ENCODE measurements at places on chromosomes 3 and 15. TPM values are rescaled to one million over a fixed set of nuclear protein-coding genes. Genes with fewer than 3 reads are reported as not detected.

Gene ACTC1
- 5.3 TPM for total RNA-seq

Gene RETNLB
- not detected for total RNA-seq

Gene NRROS
- 2.0 TPM for total RNA-seq

Gene ACSBG1
- 0.18 TPM for total RNA-seq

Gene SYNPR
- 13.3 TPM for total RNA-seq

Gene SCN11A
- total RNA-seq, result 1.6 TPM

Gene RMDN3
- total RNA-seq, result 23.4 TPM

Gene PCOLCE2
- total RNA-seq, result 2.2 TPM

- no peak for DNase-seq
These were observed 174.7 kb upstream of the CNTN3 start for GRCh38 chr3:74789111-74789510.

DNA sequence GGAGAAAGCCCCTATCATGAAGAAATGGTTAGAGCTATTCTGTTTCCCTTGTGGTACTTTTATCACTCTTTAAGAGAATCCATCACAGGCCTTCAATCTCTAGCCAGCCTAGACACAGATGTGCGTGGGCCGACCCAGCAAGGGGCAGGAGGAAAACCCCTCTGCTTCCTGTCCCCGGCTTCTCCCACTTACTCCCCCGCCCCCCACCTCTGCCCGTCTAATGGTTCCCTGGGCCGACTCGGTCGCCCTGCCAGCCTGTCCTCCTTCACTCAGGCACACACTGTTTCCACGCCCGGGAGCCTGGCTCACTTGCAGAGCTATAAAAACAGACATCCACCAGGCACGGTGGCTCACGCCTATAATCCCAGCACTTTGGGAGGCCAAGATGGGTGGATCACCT, 58.3 kb upstream of the TFRC start:
- no peak for DNase-seq

DNA sequence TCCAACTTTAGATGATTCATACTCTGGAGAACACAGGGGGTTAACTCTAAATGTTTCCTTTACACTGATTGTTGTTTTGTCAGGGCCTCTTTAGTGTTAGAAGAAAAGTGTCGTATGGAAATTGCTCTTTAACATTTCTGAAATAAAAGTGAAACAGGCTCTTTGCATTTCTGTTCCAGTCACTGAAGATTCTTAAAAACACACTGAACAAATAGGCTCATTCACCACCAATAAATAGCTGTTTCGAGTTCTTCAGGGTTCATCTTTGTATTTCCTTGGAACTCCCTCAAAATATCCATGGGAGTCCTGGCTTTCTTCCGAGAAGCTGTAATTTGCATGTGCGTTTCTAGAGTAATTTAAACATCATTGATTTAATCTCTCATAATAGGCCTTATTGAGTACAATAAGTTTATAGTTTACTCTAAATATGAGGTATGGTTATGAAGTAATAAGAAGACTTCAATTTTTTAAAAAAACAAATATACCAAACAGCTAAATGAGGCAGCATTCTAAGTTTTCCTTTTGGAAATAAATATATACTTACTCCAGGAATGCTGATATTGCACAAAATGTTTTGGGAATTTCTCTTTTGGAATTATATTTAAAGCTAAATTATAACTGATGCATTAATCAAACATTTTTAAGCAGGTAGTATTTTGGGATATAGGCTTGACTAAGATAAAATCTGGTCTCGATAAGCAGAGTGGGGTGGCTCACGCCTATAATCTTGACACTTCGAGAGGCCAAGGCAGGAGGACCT, 327.4 kb downstream of the EPHA3 start:
- no peak for DNase-seq

GRCh38 chr15:40471105-40471807, 472 bp downstream of the CHST14 start:
- DNase-seq, result no peak

- no peak for DNase-seq
These were observed 84.4 kb downstream of the VPS8 start for GRCh38 chr3:184896336-184896735.

DNA sequence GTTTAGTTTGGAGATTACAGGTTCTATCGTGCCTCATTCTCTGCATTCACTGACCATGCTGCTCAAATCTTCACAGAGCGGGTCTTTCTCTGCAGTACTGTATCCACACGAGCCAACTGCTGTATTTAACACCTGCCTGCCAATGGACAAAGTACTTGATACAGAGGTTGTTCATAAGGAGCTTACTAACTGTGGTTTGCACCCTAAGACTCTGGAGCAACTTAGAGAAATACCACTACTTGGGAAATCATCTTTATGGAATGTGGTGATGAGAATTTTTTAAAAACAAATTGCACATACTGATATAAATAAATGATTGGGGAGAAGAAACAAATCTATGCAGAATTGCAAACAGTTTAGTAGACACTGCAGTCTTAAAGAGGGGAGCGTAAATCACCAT, 90.0 kb downstream of the PPP2R3A start:
- no peak for DNase-seq

GRCh38 chr3:102195198-102195948, 239.4 kb upstream of the ZPLD1 start:
- no peak for DNase-seq

DNA sequence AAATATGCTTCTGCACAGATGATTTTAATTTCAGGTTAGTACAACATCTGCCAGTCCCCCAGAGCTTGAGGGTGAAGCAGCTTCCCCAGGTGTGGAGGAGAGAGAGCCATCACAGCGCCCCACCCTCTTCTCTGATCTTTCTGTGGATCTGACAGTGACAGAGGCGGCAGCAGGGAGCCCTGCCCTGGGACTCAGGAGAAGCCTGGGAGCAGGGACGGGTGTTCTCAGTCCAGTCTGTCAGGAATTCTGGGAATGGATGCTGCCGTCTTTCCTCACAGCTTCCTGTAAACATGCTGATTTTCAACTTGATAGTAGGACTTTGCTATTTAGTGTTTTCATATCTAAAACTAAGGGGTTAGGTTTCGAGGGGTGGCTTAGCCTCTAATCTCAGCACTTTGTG, 11.4 kb upstream of the RAB8B start:
- no peak for DNase-seq

- DNase-seq, result no peak
These were observed 26.1 kb downstream of the NCBP2 start for GRCh38 chr3:196916221-196916620.

All from progenitor cell of endocrine pancreas (in vitro differentiated cells).